Stimulated activated naive CD4-positive, alpha-beta T cell (primary cell): ENCODE measurements at places on chromosomes 16 and 17.

DNA sequence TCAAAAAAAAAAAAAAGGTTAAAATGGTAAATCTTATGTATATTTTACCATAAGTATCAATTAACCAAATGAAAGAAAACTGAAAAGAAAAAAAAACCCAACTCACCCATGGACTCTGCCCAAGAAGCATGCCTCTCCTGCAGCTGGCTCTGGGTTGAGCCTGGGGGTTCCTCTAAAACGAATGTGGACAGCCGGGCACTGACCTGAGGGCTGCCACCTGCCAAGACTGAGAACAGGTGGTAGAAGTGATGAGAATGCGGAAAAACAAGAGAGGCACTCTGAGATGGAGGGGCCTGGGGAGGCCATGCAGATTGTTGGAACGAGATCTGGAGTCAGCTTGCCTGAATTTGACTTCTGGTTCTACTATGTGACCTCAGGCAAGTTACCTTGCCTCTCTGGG, 85.5 kb upstream of the MSI2 start:
- no peak for DNase-seq

DNA sequence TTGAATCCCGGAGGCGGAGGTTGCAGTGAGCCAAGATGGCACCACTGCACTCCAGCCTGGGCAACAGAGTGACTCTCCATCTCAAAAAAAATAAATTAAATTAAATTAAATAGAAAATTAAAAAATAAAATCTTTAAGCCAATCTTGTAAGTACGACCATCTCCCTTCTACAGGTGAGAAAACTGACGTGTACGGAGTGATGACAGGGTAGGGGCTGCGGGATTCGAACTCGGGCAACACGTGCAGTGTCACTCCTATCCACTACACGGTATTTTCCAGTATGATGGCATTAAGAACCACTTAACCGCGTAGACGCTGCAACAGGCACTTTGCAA, 762 bp downstream of the WDR59 start:
- no peak for DNase-seq

DNA sequence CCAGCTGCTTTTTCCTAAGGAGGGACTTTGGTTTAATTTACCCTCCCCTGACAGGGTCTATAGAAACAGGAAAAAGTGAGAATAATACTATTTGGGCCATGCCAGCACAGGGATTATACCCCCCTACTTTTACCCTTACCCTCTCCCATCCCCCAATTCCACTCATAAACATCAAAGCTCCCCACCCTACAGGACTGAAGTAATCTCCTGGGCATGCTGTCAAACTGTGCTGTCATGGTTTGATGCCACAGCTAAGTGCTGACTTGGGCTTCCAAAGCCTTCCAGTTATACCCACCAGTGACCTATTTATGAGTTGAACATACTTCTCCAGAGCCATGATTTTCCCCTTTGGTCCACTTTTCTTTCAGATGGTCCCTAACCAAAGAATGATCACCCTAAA, 12.8 kb downstream of the PHF12 start:
- no peak for DNase-seq

GRCh38 chr17:67136191-67137025, 92.1 kb downstream of the CACNG1 start:
- DNase-seq: no peak

DNA sequence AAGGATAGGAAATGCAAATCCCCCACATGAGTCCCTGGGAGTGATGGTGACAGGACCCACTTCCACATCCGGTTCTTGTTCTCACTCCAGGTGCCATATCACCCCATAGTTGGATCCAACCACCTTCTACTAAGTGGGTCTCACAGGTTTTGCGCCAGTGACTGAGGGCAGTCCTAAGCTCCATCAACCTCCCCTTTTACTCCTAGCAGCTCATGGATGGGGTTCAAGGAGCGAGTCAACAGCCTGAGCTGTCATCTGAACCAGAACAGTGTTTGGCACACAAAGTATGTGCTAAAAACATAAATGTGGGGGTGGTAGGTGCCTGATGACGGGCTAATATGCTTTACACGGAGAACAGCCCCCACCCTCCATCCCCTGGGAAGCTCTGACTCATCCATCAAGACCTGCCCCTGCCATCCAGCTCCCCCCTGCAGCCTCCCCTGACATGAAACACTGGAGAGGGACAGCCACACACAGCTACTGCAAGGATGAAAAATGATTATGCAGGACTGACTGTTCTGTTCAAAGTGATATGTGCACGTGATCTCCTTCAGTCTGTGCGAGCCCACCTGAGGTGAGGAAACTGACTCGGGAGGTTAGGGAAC, 143.2 kb upstream of the CDH5 start:
- DNase-seq: no peak
